Cortex of kidney (tissue), 1 donor: ENCODE measurements at places on chromosomes 5 and 9.

DNA sequence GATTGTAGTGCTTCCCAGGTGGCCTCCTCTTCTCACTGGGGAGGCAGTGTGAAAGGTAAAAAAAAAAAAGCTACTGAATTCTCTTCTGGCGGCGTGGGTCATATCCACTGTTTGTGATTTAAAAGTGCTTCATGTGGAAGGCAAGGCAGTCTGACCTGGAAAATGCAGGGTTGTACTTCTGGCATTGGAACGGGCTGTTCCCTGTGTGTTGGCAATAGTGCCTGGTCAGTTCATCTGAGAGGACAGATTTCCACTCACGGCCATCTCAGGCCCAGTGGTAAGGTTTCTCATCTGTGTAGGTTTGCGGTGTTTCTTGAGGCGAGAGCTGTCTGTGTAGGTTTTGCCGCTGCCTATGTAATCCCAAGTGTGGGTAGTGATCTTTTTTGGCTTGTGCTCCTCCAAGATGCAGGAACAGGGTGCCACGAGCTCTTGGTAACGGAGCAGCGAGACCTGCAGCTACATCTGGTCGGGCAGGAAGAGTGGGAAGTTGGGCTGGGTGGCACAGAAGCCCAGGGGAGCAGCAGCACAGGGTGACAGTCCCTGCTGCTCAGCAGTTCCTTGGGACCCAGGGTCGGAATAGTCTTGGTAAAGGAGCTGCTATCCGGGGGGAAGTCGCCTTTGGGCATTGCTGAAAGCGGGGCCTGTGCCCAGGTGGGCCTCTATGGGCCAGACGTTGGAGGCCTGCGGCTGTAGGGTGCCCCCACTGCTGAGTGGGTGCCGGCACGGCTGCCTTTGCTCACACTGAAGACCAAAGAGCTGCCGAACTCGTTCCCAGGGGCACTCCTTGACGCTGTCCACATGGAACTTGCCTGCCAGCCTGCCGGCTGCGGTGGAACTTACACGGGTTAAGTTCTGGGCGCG lies 11.2 kb downstream of the RCL1 start:
- DNase-seq, result no peak

- DNase-seq, result no peak
Measured at GRCh38 chr9:136499935-136500910, 17.4 kb upstream of the SEC16A start.

DNA sequence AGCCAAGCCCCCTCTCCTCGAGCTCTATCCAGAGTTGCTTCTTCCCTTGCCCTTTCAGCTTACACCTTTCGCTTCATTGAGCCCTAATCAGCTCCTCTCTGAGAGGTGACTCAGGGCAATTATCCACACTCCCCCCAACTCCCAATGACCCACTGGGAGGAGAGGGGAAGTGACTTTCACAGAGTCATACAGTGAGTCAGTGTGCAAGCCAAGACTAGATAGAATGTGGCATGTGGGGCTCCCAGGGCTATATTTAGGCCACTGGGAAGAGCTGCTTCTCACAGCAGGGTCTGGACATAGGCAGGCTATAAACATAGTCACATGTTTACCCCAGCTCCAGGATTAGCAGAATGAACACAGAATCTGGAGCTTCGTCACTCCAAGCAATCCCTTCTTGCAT lies 57.4 kb downstream of the NRG2 start:
- no peak for DNase-seq

GRCh38 chr9:133728856-133729616 lies 9.1 kb downstream of the SARDH start:
- DNase-seq, result no peak

- no peak for DNase-seq
Measured at GRCh38 chr5:135243556-135244285, 155.3 kb downstream of the MACROH2A1 start.

- DNase-seq, result no peak
Measured at GRCh38 chr9:113350107-113350661, 843 bp downstream of the BSPRY start.

DNA sequence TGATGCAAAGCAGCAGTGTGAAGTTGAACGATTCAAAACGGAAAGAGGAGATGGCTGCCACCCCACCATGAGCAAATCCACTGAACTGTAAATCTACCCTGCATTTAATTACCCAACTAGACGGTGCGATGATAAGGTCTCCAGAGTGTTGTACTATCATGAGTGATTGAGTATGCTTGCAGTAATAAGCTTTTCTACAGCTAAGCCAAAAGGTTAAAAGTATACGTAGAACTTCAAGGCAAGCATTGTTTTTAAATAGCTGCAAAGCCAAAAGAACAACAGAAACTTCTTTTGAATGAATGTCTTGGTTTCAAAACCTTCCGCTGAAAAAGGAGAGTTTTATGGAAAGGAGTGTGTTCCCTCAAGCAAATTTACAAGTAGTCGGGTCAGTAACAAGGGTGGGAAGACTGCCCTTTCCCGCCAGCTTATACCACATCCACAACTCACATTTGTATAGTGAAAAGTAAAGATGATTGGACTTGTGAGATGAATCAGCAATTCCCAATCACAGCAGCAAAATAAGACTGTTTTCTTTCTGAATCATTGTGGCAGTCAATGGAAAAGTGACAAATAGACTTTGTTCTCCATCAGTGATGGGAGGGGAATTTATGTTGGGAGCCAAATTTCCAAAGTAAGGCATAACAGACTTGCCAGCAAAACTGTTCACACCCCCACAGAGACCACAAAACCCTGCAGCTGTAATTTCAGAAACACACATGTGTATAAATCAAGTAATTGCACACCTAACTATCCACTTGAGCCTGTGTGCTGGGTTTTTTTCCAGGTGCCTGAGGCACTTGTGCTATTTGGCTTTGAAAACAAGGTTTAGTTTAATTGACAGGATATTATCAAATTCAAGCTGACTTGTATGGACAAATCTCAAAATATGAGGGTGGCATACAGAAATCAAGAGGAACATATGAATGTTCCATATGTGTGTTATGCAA lies 407.7 kb upstream of the GRAMD2B start:
- DNase-seq, result no peak

DNA sequence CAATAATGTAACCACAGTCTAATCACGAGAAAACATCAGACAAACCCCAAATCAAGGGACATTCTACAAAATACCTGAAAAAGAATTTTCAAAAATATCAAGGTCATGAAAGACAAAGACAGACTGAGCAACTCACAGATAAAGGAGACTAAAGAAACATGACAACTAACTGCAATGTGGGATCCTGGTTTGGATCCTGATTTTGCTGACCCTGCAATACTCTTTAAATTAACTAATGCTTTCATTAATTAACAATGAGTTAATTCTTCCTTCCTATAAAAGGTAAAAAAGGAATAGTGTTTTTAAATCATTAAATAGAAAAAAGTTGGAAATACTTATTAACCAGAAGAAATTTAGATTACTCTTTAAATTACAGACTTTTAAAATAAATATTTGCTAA lies 103.6 kb downstream of the MLLT3 start:
- no peak for DNase-seq

DNA sequence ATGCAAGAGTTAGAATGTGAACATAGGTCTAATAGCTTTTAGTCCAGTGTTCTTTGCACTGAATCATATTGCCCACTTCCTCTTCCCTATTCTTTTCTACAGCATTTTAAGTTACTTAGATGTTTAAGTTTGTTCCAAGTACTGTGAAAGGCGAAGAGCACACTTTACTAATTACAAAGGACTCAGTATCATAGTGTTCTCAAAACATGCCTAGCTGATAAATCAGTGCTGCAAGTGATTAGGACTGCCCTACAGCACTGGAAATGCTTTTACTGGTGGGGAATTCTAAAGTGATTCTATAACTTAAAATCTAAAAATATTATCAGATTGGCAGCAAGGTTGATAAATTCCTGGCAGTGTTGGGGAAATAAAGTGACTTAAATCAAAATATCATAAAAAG lies 177.9 kb upstream of the KCNN2 start:
- no peak for DNase-seq

GRCh38 chr9:74496819-74497747 lies at the start of gene RORB:
TSS of gene RORB (plus strand) at chr9:74497335. CDS start at chr9:74497977, 642 bp downstream.
- DNase-seq, result no peak

GRCh38 chr9:3526165-3526996 lies 580 bp upstream of the RFX3 start:
- peak; percentile 80 for DNase-seq

DNA sequence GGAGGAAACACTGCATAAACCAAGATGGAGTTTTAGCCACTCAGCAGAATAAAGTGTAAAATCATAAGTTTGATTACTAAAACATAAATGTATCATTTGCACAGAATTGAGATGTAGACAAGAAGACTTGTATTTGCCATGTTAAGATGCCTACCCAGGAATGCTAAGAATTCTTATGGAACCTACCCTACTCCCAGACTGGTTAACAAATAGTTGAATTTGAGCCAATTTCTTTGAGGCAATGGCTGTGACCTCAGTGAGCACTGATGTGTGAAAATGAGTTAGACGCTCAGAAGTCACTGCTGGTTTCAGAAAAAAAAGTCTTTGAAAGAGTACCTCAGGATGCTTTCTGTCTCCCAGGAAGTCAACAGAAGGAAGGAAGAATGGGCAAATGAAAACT lies 95.6 kb downstream of the ESM1 start:
- DNase-seq, result no peak

GRCh38 chr5:58496488-58496887 lies 5.3 kb downstream of the GAPT start:
- DNase-seq, result no peak

- no peak for DNase-seq
Measured at GRCh38 chr5:5512543-5512942, 90.1 kb downstream of the ICE1 start.

- no peak for DNase-seq
Measured at GRCh38 chr9:97447001-97447400, 35.1 kb downstream of the TDRD7 start.

GRCh38 chr5:151700820-151701219 lies 14.1 kb upstream of the SPARC start:
- DNase-seq, result no peak

- no peak for DNase-seq
Measured at GRCh38 chr5:109849478-109850088, 159.9 kb downstream of the MAN2A1 start.

DNA sequence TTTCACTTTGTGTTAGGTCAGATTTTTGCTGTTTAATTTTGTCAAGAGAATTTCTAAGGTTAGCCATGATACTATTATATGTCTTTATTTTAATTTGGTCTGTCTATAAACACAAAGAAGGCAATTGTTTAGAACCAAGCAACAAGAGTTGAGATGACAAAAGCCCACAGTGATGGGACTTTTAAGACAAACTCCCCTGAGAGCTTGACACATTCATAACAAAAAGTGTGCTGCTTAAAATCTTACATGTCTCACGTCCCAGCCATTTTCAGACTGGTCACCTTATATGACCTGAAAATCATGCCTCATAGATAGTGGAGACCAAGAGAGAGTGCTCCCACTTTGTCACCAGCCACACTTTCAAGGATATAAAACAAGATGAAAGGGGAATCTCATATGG lies 21.6 kb upstream of the NNT start:
- DNase-seq, result no peak

DNA sequence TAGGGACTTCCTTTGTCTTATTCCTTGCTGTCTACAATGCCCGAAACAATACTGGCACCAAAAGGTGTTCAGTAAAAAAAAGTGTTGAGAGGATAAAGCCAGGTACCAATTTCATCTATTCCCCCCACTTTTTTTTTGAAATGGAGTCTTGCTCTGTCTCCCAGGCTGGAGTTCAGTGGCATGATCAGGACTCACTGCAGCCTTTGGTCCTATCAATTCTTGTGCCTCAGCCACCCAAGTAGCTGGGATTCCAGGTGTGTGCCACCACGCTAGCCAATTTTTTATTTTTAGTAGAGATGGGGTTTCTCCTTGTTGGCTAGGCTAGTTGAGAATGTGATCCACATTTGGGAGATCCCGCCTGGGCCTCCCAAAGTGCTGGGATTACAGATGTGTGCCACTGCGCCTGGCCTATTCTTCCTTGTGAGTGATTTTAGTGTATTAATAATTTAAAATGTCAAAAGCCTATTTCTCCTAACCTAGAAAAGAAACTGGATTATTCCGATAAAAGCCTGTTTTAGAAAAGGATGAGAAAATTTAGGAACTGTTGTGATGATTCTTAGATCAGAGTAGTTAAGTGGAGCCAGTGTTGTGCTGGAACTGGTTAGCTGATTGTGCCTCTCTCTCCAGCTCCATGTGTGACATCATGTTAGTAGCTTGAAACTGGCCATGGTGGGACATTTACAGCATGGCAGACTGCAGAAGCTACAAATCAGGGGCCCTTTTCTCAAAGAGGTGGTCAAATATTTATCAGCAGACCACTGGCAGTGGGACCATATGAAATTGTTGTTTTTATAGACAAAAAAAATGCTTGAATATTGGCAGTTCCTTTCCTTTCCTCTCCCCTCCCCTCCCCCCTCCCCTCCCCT lies 14.3 kb downstream of the CDC42SE2 start:
- no peak for DNase-seq

DNA sequence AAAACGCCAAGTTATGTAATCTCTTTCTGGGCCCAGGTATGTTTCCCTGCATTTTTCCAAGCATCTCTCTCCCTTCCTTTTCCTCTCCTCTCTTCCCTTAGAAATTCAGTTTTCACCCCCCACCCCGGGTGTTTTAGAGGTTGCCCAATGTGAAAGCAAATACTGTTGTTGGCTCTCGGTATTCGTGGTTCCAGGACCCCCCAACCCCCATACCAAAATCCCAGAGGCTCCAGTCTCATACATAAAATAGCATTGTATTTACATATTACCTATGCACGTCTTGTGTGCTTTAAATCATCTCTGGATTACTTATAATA lies 48.8 kb downstream of the ACER2 start:
- DNase-seq, result no peak

DNA sequence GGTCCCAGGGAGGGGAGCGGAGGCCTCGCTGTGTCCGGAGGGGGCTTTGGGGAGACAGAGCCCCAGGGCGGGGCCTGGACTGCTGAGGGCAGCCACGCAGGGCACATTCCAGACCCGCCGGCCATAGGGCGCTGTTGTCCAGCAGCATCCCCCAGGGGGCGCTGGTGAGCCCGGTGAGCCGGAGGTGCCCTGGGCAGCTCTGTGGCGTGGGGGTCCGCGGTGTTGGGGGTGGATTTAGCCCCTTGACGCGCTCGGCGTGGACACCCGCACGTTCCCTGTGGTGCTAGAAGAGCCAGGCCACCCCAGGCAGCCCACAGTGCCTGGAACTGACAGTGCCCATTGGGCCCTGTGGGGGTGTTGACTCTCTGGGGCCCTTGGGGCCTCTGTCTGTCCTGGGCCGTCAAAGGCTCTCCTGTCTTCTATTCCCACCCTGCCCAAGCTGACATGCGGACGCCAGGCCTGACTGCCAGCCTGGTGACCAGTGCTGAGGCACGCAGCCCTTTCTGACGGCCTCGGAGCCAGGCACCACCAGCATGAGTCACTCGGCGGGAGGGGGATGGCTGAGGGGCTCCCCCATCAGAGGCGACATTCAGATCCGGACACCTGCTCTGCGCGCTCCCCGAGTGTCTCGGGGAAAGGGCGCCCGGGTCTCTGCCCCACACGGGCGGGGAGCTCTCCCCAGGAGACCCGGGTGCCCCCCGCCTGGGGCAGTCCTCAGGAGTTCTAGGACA lies 23.9 kb downstream of the TPPP start:
- no peak for DNase-seq

DNA sequence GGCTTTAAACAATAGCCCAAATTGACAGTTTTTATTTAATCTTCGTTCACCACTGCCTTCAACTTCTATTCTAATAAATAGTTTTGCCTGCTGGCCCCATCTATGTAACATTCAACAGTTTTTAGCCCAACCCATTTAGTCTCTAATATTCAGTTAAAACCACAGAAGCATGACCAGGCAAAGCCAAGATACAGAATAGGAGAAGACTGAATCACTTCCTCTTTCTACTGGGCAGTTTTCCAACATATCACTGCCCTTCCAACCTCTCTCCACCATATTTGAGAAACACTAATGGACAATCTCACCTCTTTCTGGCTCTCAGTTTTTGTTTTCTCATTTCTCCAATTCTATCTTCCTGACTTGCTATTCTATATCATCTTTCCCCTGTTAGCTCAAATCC lies 352.9 kb downstream of the DNAH5 start:
- DNase-seq, result no peak
